ENCODE measurements at places on chromosomes 4 and X.

- no peak for DNase-seq
These were observed 52.9 kb upstream of the HPGDS start for GRCh38 chr4:94395562-94395961.

DNA sequence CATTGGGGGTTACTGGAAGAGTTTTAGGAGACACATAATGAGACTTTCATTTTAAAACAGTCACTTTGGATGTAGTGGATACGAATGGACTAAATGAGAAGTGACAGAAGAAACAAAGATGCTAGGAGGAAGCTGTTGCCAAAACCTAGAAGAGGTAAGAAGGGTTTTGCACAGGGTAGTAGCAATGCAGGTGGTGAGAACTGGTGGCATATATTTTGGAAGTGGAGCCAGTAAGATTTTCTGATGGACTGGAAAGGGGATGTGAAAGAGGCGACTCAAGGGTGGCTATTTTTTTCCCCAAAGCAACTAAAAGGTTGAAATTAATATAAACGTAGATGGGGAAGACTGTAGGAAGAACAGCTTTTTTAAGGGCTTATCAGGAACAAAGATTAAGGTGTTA is 462.0 kb downstream of the IL15 start:
- DNase-seq = no peak

DNA sequence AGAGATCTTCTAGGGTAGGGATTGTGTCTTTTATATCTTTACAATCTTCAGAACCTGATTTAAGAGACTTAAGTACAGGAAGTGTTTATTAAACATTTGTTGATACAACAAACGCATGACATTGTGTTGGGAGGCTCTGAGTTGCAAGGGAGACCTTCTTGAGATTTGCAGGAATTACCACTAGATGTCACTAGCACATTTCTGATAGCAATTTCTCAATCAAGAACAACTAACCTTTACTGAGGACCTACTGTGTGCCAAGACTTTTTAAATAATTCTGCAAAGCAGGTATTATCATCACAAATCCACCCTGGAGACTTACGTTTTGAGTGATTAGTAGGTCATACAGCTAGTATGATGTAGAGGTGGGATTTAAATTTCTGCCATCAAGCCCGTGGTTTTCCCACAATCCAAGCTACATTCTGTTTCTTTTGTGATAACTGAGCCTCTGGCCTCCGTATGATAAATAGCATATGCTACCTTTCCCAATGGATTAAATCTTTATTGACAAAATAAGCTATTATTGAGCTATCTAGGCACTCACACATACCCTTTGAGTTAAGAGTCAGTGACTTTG is 986.0 kb downstream of the CCSER1 start:
- no peak for DNase-seq

DNA sequence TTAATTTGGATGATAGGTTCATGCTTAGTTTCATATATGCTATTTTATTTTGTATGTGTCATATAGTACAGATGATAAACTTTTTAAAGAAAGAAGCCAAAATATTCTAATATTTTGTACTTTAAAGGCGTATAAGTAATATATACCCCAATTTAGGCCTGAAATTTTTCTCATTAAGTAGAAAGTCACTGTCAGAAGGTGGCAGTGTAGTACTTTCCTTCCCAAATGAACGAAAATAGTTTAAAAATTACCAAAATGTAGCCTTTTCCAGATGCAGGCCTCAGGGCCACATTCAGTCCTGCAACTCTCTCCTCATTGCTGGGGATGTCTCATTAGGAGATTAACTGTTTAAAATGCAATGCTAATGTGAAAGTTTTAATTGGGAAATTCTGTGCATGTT is 1263.6 kb downstream of the C4orf33 start:
- no peak for DNase-seq

DNA sequence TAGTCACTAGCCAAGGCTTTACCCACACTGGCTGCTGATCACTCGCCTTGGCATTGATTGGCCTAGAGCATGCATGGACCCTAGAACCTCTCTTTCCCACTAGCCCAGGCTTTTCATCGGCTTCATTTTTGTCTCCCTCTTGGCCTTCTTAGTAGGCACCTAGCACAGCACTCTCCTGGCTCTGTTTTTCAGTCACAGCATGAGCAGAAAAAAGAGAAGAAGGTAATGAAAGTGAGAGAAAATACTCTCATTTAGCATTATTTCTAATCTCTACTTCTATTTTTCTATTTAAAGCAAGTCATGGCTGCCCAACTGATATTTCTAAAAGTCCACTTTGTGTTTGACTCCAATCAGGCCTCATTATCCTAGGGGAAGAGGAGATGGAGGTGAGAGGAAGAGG is 267.2 kb downstream of the FBXO8 start:
- no peak for DNase-seq

- DNase-seq = no peak
These were observed 37.5 kb downstream of the PGRMC1 start for GRCh38 chrX:119273420-119274192.

DNA sequence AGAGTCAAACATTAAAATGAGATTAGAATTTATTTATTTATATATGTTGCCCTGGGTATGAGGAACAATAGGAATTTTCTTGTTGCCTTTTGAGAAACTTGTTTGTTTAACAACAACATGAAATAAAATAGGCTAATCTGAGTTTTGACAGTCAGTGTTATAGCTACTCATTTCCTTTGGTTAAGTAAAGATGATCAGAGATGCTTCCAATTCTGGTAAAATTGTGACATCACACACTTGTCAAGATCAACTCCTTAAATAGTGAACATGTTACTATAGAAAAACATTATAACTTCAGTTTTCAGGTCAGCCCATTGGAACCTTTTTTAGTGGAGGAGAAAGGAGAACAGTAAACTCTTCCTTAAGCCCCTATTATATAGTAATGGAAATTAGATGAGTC is 136.1 kb downstream of the STIM2 start:
- DNase-seq = no peak

- DNase-seq = no peak
These were observed 12.4 kb downstream of the PLP1 start for GRCh38 chrX:103789004-103789403.

- no peak for DNase-seq
These were observed 4.9 kb downstream of the ZNF275 start for GRCh38 chrX:153338836-153339235.

Data from stimulated activated CD4-positive, alpha-beta T cell treated with anti-CD3 and anti-CD28 coated beads, Interleukin-1b, Interleukin-23, amount 100 ng/mL, for 4 hours (primary cell).